ENCODE measurements at places on chromosomes 16 and 17. TPM values are rescaled to one million over a fixed set of nuclear protein-coding genes. Genes with fewer than 3 reads are reported as not detected.
A peak's percentile ranks its signal among the peaks of the same experiment; 100 is the strongest.

GRCh38 chr17:76543826-76544545, 4.1 kb downstream of the PRCD start:
- no peak for DNase-seq

DNA sequence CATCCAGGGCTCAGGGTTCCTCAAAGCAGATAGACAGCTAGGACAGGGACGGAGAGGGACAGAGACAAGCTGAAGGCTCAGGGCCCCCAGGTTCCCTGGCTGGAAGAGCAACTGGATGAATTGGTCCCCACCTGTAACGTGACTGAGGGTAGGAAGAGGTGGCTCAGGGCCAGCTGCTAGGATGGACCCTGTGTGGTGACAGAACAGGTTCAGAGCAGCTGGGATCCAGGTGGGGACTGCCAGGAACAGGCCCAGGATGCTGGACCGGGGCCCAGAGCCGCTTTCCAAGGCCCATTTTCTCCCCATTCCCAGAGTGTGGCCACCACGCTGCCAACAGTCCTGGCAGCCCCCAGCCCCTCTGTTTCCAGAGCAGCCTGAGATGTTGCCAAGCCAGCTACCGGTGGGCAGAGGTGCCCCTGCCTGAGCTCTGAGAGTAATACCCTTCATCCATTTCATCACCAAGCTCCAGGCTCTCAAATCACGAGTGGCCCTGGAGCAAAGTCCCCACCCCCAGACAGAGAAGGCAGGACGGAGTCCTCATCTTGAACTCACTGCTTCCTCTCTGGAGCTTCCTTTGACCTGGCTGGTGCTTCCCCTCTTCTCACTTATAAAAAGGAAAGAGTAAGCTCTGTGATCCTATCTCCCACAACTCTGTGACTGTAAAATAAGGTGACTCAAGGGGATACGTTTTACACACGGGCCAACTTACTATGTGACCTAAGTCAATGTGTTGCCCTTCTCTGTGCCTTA, 79.6 kb downstream of the TMEM132E start:
- no peak for DNase-seq

GRCh38 chr17:1506649-1507267, 9.7 kb downstream of the INPP5K start:
- DNase-seq = no peak

DNA sequence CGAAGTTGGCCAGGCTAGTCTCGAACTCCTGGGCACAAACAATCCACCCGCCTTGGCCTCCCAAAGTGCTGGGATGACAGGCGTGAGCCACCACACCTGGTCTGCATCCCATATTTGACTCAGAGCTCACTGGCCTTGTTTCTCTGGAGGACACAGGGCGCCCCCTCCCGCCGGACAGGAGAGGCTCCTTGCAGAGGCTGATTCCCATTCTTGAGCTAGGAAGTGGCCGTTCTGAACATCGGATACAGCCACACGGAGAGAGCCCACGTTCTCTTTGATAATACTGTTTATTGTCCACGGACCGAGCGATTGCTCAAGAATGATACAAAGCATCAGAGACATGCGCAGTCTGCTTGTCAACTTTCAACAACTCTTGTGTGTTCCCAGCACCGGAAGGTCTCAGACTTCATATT, 12.1 kb upstream of the USP36 start:
- no peak for DNase-seq

GRCh38 chr17:10844621-10845387, 6.9 kb upstream of the PIRT start:
- no peak for DNase-seq

GRCh38 chr17:73770115-73770848, 126.0 kb upstream of the SDK2 start:
- DNase-seq = no peak

DNA sequence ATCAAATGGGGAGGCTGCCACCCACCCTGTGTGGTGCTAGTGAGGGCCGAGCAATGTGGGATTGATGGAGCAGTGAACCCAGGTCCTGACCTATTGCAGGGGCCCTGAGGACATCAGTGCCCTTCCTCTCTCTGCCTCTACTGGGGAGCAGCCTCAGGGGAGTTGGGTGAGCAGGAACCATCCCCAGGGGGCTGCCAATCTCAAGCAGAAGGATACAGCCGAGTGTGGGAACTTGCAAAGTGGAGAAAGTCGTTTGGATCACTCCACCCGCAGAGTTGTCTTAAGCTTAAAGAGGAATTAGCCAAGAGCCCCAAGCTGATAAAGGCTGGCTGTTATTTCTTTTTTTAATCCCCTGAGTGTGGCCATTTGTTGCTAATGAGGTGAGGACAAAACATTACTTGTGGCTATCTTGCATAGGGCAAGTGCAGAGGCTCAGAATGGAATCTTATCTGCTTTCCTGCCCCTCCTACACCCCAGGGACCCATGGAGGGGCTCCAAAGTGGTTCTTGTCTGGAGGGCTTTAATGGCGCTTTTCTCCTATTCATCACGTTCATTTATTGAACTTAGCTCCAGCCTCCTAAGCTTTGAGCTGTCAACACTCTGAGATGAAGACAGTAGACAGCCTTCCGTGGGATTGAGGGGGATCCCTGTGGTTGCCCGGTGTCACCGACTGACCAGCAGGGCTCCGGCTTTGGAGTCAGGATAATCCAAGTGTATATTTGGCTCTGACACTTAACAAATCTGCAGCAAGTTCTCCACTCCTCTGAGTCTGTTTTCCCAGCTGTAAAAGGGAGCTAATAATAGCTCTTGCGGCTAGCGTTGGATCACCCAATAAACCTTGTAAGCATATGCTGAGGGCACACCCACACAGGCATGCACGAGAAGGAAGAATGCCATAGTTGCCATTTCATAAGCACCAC, 45.1 kb downstream of the MYH11 start:
- DNase-seq = no peak

DNA sequence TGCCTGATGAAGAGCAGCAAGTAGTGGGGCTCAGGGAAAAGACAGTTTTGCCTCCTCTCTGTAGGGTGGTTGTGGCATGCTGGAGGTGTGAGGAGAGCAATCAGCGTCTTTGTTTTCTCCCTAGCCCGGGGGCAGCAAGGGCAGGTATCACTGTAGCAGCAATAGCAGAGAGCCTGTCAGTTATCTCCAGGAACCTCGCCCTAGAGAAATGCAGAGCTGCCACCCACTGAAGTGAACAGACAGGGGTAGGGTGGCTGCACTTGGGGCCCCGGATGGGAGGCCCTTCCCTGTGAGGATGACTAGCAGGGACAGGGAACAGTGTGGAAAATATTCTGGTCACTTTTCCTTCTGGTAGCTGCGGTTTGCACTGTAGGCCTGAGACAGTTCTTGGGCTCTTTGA, 886.5 kb downstream of the CDH8 start:
- no peak for DNase-seq

DNA sequence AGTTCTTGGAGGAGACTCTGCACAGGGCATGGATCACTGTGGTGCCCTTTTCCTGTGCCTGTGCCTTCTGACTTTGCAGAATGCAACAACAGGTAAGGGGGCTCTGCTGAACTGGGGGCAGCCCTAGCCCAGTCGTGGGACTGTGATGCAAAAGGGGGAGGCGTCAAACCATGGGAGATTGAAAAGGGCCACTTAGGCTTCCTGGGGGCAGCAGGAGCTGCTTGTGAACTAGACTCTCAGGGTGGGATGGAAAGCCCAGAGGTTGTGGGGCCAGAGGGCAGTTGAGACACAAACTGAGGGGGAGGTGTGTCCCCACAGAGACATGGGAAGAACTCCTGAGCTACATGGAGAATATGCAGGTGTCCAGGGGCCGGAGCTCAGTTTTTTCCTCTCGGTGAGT, 19.6 kb downstream of the ADGRG5 start:
- peak; percentile 57 for DNase-seq

GRCh38 chr16:12677502-12677901, 126.2 kb downstream of the CPPED1 start:
- DNase-seq = no peak

- no peak for DNase-seq
These were observed 161.4 kb downstream of the SDK2 start for GRCh38 chr17:73482894-73483293.

GRCh38 chr16:29927070-29927905, 1.3 kb upstream of the KCTD13 start:
- DNase-seq = no peak

DNA sequence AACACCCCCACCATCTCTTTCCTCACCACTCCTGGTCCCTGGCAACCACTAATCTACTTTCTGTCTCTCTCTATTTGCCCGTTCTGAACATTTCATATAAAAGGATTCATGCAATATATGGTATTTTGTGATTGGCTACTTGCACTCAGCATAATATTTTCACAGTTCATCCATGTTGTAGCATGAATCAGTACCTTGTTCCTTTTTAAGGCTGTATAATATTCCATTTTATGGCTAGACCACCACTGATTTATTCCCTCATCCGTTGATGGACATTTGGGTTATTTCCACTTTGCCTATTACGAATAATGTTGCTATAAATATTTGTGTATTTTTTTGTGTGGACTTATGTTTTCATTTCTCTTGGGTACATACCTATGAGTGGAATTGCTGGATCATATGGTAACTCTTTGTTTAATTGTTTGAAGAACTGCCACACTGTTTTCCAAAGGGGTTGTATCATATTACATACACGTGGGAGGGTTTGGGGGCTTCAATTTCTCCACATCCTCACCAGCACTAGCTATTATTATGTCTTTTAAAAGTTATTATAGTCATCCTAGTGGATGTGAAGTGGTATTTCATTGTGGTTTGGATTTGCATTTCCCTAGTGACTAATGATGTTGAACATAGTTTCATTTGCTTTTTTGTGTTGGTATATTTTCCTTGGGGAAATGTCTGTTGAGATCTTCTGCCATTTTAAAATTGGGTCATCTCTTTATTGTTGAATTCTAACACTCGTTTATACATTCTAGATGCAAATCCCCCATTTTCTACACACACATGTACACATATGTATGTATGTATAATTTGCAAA, 26.3 kb downstream of the SEC14L5 start:
- DNase-seq = no peak

- no peak for DNase-seq
These were observed 25.7 kb downstream of the GSE1 start for GRCh38 chr16:85638695-85639409.

DNA sequence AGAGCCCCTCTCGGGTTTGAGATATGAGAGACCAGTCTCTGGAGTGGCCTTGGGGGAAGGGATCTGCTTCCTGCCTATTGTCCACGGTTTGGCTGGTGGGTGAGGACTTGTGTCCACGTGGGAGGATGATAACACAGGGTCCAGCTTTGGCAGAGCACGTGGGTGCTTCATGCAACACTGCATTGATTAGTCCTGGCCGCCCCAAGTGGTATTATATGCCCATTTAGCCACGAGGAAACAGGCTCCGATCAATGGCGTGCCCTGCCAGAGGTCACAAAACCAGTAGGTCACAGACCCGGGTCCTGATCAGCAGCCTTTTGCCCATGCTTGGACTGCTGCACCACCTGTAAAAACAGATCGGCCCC, 141.6 kb downstream of the RGS9 start:
- DNase-seq = peak; percentile 66

DNA sequence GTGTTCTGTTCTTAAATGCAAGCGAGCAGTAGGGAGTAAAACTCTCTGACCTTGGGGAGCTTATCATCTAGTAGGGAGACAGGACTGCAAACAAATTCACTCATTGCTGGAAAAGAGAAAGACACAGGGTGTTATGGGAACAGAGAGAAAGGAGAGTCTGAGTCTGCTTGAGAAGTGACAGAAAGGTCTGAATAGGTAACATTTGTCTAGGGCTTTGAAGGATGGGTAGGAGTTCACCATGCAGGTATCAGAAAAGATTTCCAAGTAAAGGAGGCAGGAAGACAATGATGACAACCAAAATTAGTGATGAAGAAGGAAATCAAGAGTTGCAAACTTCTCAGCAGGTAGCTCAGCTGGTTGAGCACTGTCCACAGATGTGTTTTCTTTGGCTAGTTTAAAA, 93.6 kb upstream of the GPR139 start:
- peak; percentile 6 for DNase-seq

- peak; percentile 93 for DNase-seq
These were observed 30.3 kb downstream of the CACNA1H start for GRCh38 chr16:1182950-1183907.

- DNase-seq = peak; percentile 80
These were observed 24.7 kb downstream of the IL21R start for GRCh38 chr16:27426423-27427408.

GRCh38 chr17:82487910-82488309, 29.4 kb downstream of the NARF start:
- DNase-seq = no peak

GRCh38 chr16:84803146-84803545, 16.6 kb upstream of the CRISPLD2 start:
- no peak for DNase-seq

DNA sequence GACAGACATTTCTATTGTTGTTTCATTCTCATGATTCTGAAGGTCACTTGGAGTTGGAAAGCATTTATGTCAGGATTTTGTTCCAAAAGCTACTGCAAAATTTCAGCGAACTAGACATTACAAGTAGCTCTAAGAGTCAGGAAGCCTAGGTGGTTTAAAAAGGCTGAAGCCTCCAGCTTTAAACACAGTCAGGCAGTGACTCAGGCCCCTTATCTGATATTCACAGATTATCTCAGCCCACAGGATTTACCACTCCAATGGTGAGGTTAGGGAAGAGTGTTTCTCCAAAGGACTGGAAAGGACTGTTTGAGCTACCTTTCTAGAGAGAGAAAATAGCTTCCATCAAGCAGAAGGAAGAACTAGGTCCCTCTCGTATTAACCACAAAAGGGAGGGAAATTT, 624.4 kb upstream of the C16orf82 start:
- no peak for DNase-seq

GRCh38 chr17:8436844-8437171, 1.1 kb downstream of the NDEL1 start:
- DNase-seq = no peak

DNA sequence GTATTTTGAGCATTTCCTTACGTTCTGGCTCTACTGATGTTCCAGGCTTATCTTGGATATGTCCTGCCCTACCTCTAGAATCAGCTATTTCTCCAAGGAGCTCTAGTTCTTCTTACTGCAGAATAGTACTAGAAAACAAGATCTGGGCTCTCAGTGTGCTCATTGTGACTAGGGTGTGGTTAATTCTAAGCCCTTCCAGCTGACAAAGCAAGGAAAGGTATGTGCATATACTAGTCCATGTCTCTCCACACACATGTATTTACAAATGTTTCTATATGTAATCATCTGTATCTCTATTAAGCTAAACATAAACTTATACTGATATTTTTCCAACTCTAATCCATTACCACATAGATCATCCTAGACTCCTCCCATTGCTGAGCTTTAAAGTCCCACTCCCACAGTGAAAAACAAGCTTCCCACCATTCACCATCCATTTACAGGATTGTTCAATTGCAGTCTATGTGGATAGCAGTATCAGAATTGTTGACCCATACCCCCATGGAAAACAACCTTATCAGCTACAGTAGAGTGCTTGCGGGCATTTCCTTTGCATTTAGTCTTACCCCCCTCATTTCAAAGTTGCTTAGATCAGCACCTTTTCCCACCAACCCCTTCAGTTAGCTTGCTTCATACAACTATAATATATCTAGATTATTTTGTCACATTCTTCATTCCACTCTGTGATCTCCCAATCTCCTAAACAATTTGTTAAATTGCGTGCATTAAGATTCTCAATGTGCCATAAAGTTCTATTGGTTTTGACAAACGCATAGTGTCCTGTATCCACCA, 194.5 kb downstream of the SOX9 start:
- DNase-seq = no peak

The OR4D1 gene
- 0.11 TPM for total RNA-seq

The ALDH3A2 gene
- 87.5 TPM for total RNA-seq

The MMP2 gene
- total RNA-seq = 452 TPM

The HSF5 gene
- total RNA-seq = not detected

The KCNH6 gene
- total RNA-seq = not detected

The USP43 gene
- 3.8 TPM for total RNA-seq

Measured in osteocyte (in vitro differentiated cells).